Retina (tissue), 1 donor: ENCODE measurements at places on chromosomes 11 and 22.
A peak's percentile ranks its signal among the peaks of the same experiment; 100 is the strongest.

- no peak for DNase-seq
These were observed 30.5 kb upstream of the MYO18B start for GRCh38 chr22:25711491-25711890.

GRCh38 chr11:11710556-11710955 lies 88.8 kb upstream of the GALNT18 start:
- DNase-seq = no peak

DNA sequence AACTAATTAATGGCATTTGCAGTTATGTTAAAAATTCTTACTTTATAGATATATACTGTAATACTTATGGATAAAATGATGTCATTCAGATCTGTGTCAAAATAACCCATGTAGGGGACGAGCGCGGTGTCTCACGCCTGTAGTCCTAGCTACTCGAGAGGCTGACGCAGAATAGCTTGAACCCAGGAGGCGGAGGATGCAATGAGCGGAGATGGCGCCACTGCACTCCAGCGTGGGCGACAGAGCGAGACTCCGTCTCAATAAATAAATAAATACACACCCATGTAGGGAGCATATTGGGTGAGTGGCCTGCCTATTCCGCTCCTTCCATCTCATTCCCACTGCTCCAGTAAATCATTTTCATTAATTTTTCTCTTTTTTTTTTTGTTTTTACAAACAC lies 7.1 kb downstream of the SNU13 start:
- DNase-seq = peak; percentile 24

DNA sequence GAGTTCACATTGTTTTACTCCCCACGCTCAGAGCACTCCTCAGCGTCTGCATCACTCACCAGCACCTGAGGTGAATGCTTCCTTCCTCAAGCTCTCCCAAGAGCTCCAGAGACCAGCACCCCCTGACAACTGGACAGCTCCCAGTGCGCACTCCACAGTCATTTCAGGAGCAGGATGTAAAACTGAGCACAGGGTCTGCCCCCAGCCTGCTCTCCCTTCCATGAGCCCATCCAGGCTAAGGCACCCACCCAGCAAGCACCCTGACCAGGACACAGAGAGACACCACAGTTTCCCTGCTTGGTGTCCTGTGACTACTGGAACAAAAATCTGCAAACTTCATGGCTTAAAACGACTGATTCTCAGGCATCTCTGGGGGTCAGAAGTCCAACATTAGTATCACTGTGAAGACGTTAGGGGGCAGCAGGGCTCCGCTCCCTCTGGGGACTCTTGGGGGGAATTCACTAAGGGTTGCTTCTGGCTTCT lies 3.3 kb downstream of the SCGB1D2 start:
- DNase-seq = peak; percentile 13

- no peak for DNase-seq
These were observed 11.4 kb upstream of the KCNJ1 start for GRCh38 chr11:128878455-128878854.

GRCh38 chr11:28209906-28210305 lies 101.7 kb downstream of the METTL15 start:
- no peak for DNase-seq

- no peak for DNase-seq
These were observed 391.1 kb downstream of the AASDHPPT start for GRCh38 chr11:106468531-106468930.

- DNase-seq = no peak
These were observed 30.5 kb upstream of the GNB1L start for GRCh38 chr22:19884954-19885751.

DNA sequence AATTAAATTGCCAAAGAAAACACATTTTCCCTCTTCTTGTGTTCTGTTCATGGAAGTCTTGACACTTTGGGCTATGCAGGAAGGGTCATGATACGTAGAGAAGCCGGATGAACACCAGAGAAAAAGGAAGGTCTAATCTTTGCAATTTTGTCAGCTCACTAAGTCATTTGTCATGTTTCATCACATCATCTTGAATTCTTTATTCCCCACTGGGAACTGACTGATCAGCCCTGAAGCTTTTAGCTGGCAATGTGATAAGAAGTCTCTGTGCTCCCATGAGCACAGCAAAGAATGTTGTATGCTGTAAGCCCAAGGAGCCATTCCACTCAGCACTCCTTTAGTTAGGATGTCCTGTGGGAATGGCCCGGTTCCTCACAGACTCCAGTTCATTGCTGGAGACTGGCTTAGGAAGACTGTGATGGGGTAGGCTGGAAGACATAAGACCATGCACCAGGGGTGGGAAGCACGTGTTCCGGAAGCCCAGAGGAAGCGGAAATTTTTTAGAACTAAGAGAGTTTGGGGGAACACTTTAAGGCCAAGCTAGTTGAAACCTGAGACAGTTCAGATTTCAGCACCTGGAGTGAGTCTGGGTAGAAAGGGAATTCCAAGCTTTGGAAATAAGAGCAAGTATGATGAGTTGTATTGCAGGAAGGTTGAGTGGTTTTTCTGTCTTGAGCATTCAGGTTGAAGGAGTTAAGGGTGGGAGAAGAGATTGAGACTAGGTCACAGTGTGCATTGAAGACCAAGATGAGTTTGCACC lies 306.7 kb upstream of the MTNR1B start:
- peak; percentile 83 for DNase-seq

- DNase-seq = no peak
These were observed 48.5 kb upstream of the HSPA8 start for GRCh38 chr11:123110397-123110796.

DNA sequence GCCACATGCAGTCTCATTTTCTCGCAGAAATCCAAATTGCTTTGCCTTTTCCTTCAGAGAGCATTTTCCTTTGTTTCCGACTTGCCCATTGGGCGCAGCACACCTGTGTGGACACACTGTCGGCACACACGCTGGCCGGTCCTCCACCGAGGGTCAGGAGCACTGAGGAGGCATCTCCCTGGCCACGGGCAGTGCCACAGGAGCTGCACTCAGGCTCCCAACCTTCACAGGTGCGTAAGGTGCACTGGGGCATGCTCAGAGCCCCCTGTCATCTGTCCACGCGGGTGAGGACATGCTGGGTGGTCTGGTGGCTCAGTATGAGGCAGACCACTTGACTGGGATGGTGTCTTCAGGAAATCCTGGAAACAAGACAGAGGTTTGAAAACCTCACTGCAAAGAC lies 779.1 kb downstream of the BRD1 start:
- no peak for DNase-seq

DNA sequence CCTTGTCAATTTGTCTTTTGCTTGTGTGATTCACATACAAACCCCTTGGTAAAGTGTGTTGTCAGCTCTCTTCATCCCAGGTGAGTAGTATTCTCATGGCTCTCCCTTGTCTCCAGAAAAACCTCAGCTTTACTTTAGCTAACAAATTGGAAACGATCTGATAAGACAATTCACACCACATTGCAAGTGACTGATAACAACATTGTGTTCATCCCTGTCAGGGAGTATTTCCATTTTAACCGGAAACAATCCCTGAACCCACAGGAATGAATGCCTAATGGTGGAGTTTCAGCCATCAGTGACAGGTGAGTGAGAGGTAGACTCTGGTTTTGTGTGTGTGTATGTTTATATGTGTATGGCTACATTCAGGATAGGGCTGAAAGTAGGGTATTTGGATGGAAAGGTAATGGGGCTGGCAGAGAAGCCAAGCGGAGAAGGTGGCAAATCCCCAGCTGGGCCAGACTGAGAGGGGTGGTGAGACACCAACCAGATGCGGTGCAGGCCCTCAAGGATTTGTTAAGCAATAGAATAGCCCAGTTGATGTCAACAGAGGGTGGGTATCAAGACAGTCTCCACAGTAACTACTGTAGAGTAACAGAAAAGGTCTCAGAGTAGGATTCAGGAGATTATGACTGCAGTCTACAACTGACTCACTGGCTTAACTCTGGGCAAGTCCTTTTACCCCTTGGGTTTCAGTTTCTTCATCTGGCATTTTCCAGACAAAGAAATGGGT lies 7.6 kb downstream of the LRRC51 start:
- no peak for DNase-seq

- DNase-seq = no peak
These were observed 10.8 kb downstream of the KCTD17 start for GRCh38 chr22:37062376-37062675.

GRCh38 chr11:8271106-8271886 lies 7.6 kb upstream of the LMO1 start:
- DNase-seq = no peak

DNA sequence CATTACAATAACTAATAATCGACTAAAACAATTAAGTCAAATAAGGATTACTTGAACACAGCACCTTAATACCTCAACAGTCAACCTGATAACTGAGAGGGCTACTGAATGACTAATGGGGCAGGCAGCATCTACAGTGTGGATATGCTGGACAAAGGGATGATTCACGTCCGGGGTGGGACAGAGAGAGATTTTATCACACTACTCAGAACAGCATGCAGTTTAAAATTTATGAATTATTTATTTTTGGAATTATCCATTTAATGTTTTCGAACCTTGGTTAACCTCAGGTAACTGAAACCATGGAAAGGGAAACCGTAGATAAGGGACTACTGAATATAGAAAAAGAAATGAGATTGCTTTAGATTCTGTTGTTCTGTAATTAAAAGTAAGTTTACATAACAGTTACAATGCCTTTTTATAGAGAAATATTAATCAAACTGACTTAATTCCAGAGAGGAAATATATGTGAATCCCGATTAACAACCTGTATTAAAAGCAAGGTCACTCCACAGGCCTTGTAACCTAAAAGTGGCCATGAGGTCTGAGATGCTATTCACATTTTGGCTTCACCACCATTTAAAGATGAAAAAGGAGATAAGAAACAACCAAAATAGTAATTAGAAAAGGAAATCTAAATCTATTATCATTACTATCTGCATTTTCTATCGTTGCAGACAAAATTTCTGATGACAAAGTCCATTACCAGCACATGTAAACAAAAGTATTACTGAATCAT lies 119.0 kb upstream of the TP53AIP1 start:
- no peak for DNase-seq

DNA sequence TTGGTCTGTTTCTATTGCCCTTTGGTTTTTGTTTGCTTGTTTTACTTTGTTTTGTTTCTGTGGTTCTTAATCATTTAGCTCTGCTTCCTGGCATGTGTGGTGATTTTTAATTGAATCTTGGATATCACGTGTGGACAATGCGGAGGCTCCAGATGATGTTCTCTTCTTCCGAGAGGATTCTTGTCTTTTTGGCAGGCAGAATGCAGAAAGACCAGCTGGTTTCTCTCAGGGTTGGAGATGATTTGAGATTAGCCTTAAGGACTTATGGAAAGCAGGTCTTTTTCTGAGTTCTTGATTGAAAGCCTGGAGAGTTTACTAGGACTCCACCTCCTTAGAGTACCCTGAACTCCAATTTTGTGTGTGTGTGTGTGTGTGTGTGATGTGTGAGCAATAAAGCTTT lies 21.0 kb upstream of the ANO1 start:
- no peak for DNase-seq

DNA sequence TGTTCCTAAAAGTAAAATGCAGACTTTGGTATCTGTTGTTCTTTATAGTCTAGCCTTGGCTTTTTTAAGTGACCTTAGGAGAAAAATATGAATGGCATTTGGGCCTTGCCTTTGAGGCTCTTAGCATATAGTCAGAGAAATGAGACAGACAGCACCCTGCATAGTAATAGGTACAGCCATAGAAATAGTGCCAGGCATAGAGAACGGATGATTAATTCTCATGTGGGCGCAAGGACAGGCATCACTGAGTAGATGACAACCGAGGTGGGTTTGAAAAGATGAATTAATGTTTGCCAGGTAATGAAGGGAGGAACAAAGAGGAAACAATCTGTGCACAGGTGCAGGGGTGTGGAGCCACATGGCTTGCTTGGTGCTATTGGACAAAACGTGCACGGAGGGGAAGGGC lies 90.5 kb downstream of the BMAL1 start:
- no peak for DNase-seq

- DNase-seq = peak; percentile 72
These were observed 439 bp downstream of the YAP1 start for GRCh38 chr11:102110761-102111010.

- DNase-seq = no peak
These were observed 15.8 kb upstream of the DGKZ start for GRCh38 chr11:46331282-46331984.

DNA sequence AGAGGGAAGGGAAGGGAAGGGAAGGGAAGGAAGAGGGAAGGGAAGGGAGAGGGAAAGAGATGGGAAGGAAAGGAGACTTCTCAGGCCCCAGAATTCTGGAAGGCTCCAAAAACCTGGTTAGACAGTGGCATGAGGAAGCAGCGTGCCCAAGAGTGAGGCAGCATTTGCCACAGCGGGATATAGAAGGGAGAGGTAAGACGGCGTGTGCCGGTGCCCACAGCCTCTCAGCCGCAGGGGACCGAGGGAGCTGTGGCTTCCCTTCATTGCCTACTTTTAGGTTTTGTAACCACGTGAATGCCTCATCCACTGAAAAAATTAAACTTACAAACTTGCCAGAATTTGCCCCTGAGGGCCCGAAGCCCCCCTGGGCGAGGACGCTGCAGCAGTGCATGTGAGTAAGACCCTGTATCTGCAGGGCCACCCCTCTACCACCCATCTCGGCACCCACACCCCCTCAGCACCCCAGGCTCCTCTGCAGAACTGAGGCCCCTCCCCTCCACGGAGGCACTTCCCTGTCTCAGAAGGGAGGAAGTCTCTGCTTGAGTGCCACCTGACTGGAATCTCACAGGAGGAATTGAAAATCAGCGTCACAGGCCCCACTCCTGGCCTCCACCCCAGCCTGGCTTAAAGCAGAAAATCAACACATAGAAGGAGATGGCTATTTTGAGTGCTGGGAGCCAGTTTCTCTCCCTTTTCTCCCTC lies 58.1 kb downstream of the LINC01488 start:
- DNase-seq = no peak

DNA sequence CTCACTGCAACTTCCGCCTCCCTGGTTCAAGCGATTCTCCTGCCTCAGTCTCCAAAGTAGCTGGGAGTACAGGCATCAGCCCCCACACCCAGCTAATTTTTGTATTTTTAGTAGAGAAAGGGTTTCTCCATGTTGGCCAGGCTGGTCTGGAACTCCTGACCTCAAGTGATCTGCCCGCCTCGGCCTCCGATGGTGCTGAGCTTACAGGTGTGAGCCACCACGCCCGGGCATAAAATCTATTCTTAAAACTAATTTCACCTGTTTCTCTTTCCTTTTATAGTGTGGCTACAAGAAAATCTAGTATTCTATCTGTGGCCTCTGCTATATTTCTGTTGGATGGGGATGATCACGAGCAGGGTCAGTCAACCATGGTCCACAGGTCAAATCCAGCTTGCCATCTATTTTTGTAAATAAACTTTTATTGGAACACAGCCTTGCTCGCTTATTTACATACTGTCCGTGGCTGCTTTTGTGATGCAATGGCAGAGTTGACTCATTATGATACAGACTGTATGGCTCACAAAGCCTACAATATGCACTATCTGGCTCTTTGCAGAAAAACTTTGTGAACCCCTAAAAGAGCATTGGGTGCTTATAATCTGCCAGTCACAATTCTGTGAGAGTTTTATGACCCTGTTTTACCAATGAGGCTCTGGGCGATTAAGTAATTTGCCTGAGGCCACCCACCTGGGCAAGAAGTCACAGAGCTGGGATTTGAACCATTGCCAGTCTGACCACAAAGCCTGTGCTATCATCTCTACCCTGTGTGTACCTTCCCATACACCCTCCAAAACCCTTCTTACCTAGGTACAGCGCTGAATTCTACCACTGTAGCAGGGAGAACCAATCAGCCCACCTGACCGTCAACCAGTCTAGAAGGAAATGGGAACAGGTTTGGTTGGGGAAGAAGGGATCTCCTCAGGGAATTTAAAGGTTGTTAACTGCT lies 28.3 kb downstream of the SLC1A2 start:
- DNase-seq = no peak
